ENCODE measurements at places on chromosomes 11 and 22.

DNA sequence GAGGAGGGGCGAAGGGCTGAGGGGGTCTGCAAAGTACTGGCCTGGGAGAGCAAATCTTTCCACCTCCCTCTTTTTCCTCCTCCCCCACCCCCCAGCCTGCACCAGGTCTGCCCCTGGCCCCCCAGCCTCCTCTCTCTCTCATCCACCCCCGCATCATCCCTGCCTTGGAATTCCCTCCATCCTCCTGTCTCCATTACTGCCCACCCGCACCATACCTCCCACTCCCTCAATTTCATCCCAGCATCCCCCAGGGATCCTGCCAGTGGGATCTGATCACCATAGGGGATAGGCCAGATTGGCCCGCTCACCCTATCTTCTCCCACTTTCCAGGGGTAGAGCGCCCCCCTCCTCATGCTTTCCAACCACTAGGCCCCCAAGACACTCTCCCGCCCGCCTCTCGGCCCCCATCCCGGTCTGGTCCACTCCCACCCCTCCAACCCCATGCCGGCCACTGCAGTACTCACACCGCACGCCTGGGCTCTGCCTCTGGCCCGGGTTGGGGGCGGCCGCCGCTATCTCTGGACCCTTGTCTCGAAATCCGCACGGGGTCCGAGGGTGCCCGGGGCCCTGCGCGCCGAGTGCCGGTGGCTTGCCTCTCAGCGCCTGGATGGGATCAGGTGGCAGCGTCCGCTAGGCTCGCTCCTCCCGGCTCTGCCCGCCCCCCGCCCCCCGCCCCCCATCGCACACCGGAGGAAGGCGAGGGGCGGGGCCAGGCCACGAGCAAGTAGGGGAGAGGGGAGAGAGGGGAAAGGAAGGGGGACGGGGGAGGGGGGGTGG is at the start of gene GAL3ST3:
TSS of gene GAL3ST3 (minus strand) at position 615 of the 777 bp plus-strand sequence. CDS start 3,746 bp downstream, outside the sequence.
- no peak for DNase-seq

GRCh38 chr11:2424811-2425495 is 19.4 kb downstream of the TRPM5 start:
- no peak for DNase-seq

GRCh38 chr11:120023120-120023519 is 114.8 kb downstream of the TRIM29 start:
- no peak for DNase-seq

DNA sequence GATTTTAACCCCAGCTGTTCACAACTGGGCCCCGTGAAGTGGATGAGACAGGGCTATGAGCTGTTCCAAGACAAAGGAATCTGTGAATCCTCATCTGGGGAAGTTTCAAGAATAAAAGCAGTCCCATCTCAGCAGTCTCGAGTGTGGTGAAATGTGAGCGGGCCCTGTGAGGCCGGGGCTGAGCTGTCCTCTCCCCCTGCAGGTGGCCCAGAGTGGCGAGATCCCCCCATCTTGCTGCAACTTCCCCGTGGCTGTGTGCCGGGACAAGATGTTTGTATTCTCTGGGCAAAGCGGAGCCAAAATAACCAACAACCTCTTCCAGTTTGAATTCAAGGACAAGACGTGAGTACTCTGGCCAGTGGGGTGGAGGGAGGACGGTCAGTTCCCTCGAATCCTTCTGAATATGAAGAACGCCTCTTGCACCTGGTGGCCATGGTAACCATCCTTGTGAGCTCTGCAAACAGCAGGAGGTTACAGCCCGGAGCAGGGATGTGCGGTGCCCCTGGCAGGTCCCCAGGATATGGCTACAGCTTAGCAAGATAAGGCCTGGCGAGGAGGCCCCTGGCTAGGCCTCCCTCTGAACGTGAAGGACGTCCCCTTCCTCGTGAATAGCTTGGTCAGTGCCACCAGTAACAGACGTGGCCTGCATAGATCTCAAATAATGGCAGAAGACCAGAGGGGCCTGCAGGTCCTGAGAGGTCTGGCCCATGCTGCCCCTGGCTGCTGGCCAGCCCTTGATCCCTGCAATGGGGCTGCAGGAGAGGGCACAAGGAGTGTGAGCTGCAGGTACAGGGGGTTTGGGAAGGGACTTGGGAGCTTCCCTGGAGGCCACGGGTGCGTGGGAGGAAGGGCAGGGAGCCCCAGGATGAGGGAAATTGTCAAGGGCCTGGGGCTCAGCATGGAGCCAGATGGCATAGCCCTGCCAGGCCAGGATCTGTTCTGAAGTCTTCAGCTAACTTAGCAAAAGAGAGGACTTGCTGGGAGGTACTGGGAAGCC is 8.4 kb downstream of the LZTR1 start:
- no peak for DNase-seq

GRCh38 chr11:66987158-66987620 is 12.1 kb downstream of the C11orf86 start:
- DNase-seq: no peak

DNA sequence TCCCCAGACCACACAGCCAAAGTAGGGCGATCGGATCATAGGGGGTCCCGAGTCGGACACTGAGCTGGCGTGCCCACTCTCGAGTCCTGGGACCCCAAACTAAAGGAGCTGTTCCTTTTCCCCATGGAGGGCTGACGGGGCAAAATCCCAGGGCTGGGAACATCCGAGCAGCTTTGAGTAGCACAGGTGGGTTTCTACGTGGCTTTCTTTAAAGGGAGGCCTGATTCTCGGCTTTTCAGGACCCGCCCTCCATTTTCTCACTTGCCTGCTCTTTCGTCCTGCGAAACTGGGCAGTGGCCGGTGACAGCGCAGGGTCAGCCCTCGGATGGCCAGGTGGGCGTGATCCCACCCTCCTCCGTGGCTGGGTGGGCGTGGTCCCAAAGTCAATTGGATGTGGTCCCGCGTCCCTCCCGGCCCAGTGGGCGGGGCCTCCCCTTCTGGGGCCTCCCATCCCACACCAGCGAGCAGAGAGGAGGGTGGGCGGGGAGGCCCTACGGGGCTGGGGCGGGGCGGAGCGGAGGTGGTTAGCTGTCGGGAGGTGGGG is 17.5 kb upstream of the TXNRD2 start:
- no peak for DNase-seq

DNA sequence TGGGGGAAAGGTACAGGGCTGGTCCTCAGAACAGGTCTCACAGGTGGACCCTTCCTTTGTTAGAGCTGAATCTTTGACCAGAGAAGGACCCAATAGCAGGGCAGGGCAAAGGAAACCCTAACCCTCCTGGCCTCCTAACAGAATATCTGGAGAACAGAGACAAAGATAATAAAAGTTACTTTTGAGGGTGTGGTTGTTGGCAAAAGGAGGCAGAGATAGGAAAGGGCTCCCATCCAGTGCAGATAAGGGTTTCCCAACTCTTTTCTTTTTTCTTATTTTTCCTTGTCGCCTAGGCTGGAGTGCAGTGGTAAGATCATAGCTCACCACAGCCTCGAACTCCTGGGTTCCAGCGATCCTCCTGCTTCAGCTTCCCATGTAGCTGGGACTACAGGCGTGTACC is 11.9 kb downstream of the PCSK7 start:
- DNase-seq: no peak

- no peak for DNase-seq
Measured at GRCh38 chr22:35312198-35313059, 12.7 kb downstream of the TOM1 start.

- no peak for DNase-seq
Measured at GRCh38 chr11:108198833-108199232, 23.6 kb downstream of the NPAT start.
